ENCODE measurements at places on chromosomes 11 and 22.

GRCh38 chr22:41987276-41987675, 11.3 kb upstream of the WBP2NL start:
- no peak for DNase-seq

DNA sequence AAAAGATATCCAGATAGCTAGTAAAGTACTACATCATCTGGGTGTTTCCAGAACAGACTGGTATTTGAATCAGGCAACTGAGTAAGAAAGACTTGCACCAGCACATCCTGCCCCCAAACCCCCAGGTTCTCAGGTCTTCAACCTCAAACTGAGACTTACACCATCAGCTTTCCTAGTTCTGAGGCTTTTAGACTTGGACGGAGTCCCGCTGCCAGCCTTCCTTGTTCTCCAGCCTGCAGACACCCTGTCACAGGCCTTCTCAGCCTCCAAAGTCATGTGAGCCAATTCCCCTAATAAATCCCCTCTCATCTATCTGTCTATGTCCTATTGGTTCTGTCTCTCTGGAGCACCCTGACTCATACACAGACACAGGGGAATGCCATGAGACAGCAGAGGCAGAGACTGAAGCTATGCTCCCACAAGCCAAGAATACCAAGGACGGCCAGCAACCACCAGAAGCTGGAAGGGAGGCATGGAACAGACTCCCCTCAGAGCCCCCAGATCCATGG, 10.9 kb downstream of the SMCO4 start:
- DNase-seq, result no peak

DNA sequence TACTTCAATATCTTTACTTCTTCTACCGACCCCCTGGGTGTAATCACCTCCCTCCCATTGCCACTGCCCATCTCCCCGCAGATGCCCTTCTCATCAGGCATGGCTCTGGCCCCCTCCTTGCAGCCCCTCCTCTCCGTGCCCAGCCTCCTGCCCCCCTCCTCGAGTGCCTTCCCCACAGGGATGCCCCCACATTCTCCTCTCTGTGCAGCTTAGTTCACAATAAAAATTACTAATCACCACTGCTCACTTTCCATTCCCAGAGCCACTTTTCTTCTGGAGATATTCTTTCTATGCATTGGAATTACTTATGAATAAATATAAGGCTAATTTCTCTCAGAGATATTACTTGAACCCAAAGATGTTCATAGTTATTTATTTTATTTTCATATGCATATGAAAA, 22.1 kb downstream of the IFITM10 start:
- DNase-seq, result no peak

DNA sequence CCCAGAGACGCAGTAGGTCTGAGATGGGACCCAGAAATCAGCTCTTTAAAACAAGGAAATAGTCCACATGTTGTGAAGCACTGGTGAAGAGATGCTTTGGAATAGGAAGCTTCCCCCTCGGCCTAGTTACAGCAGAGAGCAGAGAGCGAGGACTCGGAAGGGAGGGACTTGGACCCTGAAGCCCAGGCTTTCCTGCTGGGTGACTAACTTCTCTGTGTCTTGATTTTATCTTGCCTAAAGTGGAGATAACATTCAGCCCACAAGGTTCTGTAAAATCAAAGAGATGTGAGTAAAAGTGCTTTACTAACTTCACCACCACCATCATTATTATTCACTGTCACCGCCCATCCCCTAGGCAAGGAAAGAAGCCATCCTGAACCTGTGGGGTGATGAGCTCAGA, 58.4 kb downstream of the THAP12 start:
- no peak for DNase-seq

GRCh38 chr11:1310772-1311468, 1.5 kb upstream of the TOLLIP start:
- DNase-seq, result no peak

DNA sequence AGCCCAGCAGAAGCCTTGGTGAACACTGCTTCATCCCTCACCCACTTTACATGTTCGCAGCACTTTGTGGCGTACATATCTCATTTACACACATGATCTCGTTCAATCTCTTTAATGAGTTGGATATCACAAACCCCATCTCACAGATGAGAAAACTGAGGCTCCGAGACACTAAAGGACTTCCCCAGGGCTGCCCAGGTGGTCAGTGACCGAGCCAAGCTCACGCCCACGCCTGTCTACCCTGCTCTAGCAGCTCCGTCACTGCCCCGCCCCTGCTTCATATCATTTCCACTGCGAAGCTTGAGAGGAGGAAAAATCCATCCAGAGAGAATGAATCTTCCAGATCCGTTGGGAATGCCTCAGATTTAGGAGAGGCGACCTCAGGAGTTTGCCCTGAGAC, 11.8 kb upstream of the DSCAML1 start:
- no peak for DNase-seq

DNA sequence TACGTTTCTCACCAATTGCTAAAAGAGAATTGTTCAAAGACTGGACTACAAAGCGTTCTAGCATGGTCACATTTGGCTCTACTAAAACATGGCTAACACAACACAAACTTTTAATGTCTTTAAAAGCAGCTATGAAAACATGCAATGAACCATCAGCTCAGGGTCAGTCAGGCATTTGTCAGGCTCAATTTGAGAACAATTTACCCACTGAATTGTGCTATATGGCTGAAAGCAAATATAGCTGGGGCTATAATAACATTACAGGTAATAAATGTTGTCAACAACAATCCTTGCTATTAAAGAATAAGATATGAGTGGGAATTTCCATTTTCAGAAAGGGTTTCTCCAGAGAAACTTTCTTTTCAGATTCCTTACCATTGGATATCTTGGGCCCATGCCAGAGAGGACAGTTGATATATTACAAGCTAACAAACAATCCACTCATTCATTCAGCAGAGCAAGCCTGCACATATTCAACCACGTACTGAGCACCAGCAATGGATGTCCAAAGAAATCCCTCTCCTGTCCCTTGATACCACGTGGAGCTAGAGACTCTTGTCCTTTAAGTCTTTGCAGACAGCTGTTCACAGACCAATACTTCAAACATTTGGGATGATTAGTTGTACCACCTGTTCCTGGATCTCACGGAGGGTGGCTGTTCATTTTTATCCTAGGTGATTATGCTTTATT, 82.5 kb upstream of the DDI1 start:
- DNase-seq, result no peak

DNA sequence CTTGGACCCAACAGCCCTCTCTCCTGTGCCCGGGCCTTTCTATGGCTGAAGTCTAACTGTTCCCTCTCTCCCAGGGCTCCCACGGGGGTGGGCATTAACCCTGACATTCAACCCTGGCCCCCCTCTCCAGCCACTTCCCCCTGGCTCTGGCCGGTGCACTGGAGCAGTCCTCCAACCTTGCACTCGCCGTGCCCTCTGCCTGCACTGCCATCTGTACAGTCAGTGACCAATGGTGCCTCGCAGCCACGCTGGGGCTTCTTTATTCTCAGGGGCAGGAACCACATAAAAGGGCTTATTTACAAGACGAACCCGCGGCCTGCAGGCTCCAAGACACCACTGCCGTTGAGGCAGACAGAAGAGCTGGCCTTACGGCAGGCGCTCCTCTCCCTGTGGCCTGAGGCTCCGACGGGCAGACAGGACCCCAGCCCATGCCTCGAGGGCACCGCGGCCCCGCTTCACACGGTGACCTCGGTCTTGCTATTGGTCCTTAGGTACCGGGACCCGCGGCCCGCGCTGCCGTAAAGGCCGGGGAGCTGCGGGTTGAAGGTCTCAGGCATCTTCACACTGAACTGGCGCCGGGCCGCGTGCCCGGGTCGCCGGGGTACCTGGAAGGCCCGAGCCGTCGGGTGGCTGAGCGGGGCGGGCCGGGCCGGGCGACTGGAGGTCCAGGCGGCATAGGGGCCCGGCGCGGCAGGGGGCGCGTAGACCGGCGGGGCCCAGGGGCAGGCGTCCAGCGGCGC, 5.4 kb downstream of the SHISA8 start:
- no peak for DNase-seq

DNA sequence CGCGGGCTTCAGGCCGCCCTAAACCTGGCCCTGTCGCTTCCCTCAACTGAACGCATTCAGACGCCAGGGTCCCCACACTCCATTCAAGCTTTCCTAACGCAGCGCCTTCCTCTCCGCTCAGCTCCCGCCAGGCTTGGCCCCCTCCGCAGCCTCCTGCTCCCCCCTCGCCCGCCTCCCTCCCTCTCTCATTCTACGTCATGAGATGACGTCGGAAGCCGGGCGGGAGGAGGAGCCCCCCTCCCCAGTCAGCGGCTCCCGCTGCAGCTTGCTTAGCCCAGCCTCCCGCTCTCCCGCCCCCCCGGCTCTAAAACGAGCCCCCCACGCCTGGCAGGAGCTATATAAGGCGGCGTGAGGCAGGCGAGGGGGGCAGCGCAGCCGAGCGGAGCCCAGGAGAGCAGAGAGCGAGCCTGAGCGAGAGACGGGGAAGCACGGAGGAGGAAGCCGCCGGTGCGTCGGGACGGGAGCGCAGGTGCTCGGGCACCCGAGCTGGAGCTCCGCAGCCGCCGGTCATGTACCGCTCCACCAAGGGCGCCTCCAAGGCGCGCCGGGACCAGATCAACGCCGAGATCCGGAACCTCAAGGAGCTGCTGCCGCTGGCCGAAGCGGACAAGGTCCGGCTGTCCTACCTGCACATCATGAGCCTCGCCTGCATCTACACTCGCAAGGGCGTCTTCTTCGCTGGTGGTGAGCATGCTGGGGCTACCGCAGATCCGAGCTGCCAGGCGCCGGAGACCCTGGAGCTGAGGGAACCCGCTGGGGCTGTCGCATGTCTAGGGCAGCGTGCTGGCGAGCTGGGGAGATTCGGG, at the start of gene NPAS4:
Gene NPAS4 (plus strand): TSS at position 365 of the 806 bp plus-strand sequence. CDS start 145 bp downstream, at position 510.
- DNase-seq, result no peak

GRCh38 chr11:87394924-87395323, 357.2 kb downstream of the TMEM135 start:
- DNase-seq, result no peak

- DNase-seq, result no peak
Observed at GRCh38 chr11:62020661-62021060, 53.2 kb upstream of the FTH1 start.

GRCh38 chr22:29442976-29443375, 4.6 kb downstream of the RFPL1 start:
- DNase-seq, result no peak

- no peak for DNase-seq
Observed at GRCh38 chr22:31738566-31738965, 11.4 kb downstream of the PRR14L start.

- no peak for DNase-seq
Observed at GRCh38 chr11:21415606-21416005, 746.2 kb downstream of the NELL1 start.

- no peak for DNase-seq
Observed at GRCh38 chr11:131549770-131550169, 179.4 kb downstream of the NTM start.

- no peak for DNase-seq
Observed at GRCh38 chr22:46579751-46580449, 40.3 kb upstream of the GRAMD4 start.

GRCh38 chr11:23765682-23766252, 731.1 kb upstream of the LUZP2 start:
- no peak for DNase-seq

DNA sequence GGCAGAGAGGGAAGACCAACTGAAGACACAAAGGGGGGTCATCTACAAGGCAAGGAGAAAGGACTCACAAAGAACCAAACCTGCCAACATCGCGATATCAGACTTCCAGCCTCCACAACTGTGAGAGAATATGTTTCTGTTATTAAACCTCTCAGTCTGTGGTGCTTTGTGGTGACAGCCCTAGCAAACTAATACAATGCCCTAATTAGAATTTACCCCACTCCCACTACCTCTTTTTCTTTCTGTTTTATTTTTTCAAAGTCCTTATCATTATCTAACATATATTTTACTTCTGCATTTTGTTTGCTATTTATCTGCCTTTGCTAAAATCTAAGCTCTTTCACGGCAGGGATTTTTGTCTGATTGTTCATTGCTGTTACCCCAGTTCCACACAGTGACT, 2.5 kb upstream of the OR52D1 start:
- DNase-seq, result no peak

- DNase-seq, result no peak
Observed at GRCh38 chr11:120577624-120578363, 66.2 kb downstream of the GRIK4 start.

- DNase-seq, result no peak
Observed at GRCh38 chr22:45585437-45585755, 82.7 kb downstream of the FBLN1 start.

GRCh38 chr11:12914400-12914912, 94.7 kb upstream of the RASSF10 start:
- DNase-seq, result no peak

DNA sequence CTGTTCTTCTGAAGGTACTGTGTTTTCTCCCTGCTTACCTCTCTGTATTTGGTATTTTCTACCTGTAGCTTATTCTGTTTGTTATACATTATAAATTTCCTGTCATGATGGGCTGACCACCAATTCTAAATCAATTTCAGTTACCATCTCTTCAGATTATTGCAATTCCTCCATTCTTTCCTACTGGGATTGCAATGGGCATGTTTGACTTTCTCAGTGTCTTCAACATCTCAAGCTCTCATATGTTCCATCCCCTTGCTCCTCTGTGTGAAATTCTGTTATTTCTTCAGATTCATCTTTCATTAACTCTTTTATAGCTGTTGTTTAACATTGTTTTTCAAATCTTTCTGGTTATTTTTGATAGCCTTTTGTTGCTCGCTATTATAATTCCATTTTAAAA, 15.5 kb upstream of the C22orf39 start:
- DNase-seq, result no peak

DNA sequence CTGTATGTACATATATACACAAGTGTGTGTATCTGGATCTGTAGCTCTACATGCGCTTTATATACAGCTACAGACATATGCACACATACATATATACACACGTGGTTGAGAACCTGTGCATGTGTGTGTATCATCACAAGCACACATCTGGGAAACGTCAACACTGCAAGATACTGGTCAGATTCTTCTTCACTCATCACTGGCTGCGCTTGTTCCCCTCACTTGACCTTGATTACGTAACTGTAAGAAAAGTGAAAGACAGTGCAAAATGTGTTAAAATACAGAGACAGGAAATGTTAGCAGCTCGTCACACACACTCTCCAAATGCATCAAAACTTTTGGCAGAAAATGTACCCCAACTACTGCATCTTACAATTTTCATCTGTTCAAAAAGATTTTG, 51.9 kb upstream of the MN1 start:
- no peak for DNase-seq

DNA sequence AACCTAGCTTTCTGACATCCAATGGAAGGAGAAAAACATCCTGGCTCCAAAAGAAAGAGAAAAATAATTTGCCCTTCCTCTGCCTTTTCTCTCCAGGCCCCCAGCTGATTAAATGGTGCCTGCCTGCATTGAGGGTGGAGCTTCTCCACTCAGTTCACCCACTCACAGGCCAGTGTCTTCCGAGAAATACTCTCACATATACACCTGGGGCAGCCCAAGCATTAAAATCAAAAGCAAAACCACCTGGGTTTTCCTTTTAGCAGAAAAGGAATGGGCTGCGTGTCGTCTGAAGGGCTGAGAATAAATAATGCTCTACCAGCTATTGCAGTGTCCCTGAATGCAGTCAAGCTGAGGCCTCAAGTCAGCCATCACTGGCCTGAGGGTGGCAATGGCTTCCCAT, 1143.8 kb upstream of the TENM4 start:
- DNase-seq, result no peak

Data from kidney capillary endothelial cell (primary cell).